ENCODE measurements at places on chromosomes 6 and 20. TPM values are rescaled to one million over a fixed set of nuclear protein-coding genes. Genes with fewer than 3 reads are reported as not detected.

GRCh38 chr6:135114355-135115145 is 59.9 kb upstream of the HBS1L start:
- DNase-seq = no peak
- no peaks in the 10 kb centered on the region for H3K27me3 ChIP-seq
- no peak overlapping the region for H3K27ac ChIP-seq
- no peak overlapping the region for H3K4me3 ChIP-seq
- H3K4me1 ChIP-seq = no peaks in the 10 kb centered on the region

GRCh38 chr6:167851370-167851952 is 24.8 kb downstream of the AFDN start:
- DNase-seq = no peak
- H3K27ac ChIP-seq = no peak overlapping the region
- H3K4me1 ChIP-seq = peaks cover 14% of the 10 kb centered on the region
- no peak overlapping the region for H3K4me3 ChIP-seq
- no peaks in the 10 kb centered on the region for H3K36me3 ChIP-seq

DNA sequence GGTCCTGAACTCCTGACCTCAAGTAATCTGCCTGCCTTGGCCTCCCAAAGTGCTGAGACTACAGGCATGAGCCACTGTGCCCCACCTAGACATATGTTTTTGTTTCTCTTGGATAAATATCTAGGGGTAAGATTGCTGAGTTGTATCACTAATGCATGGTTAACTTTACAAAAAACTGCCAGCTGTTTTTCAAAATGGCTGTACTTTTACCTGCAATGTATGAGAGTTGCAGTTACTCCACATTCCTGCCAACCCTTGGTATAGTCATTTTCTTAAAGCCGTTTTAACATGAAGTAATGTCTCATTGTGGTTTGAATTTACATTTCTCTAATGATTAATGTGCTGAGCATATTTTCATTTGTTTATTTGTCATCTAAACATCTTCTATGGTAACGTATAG is 289.7 kb downstream of the UTRN start:
- H3K4me1 ChIP-seq = no peaks in the 10 kb centered on the region
- peaks cover 18% of the 10 kb centered on the region for H3K36me3 ChIP-seq
- no peak overlapping the region for H3K4me3 ChIP-seq

DNA sequence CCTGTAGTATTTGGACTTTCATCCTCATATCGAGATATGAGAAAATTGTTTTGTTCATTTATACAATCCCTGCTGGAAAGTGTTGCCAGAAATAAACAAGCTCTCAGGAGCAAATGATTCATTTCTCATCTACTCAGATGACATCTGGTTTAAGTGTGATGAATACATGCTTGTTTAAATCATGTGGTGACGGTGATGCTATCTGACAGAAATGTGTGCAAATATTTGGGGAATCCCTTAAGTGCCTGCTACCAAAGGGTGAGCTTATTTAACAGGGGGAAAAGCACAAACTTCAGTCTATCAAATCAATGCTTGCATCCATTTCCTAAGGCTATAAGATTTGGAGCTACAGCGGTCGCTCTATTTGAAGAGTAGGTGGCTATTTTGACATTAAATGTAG is 368.3 kb upstream of the SASH1 start:
- H3K36me3 ChIP-seq = no peaks in the 10 kb centered on the region
- no peak overlapping the region for H3K4me3 ChIP-seq
- H3K27me3 ChIP-seq = no peaks in the 10 kb centered on the region
- peaks cover 5% of the 10 kb centered on the region for H3K4me1 ChIP-seq
- DNase-seq = no peak

DNA sequence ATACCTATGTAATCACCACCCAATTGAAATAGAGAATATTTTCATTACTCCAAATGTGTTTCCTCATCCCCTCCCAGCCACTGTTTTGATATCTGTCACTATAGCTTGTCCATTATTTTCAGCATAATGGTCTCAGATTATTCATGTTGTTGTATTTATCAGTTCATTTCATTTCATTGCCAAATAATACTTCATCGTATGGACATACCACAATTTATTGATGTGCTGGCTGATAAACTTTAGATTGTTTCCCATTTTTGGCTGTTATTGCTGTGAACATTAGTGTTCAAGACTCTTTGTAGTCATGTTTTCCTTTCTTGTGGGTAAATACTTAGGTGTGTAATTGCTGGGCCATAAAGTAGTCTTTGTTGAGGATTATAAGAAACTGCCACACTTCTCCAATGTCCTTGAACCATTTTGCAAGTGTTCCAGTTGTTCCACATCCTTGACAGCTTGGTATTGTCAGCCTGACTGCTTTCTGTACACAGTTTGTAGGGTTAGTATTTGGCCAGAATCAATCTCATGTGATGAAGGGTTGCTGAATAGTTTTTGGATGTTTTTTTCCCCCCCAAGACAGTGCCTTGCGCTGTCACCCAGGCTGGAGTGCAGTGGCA is 44.3 kb downstream of the JARID2 start:
- no peak overlapping the region for H3K27ac ChIP-seq
- no peak for DNase-seq
- H3K4me3 ChIP-seq = no peak overlapping the region
- H3K36me3 ChIP-seq = no peaks in the 10 kb centered on the region
- H3K27me3 ChIP-seq = no peaks in the 10 kb centered on the region

- no peaks in the 10 kb centered on the region for H3K4me1 ChIP-seq
- H3K4me3 ChIP-seq = no peak overlapping the region
- H3K27ac ChIP-seq = no peak overlapping the region
Observed at GRCh38 chr20:24737212-24737850, 211.7 kb upstream of the CST7 start.

DNA sequence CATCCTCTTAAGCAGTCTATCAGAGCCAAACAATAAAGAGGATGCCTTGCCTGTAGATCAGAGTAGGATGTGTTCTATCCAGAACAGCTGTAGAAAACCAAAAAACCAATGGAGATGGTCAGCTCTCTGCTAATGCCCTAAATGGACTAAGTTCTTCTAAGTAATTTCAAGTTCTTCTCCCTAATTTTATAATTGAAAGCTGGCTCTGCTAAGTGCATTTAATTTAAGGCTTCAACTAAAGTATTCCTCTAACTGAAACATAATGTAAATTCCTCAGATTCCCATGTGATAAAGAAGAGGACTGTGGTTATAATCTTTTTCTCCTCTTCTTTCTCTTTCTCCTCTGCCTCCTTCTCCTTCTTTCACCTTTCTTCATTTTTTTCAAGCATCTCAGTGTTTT is 709.5 kb downstream of the KIF16B start:
- H3K4me1 ChIP-seq = no peaks in the 10 kb centered on the region
- no peak overlapping the region for H3K4me3 ChIP-seq
- H3K36me3 ChIP-seq = no peaks in the 10 kb centered on the region
- DNase-seq = no peak

- H3K36me3 ChIP-seq = no peaks in the 10 kb centered on the region
- H3K4me3 ChIP-seq = no peak overlapping the region
- no peaks in the 10 kb centered on the region for H3K4me1 ChIP-seq
- no peaks in the 10 kb centered on the region for H3K27me3 ChIP-seq
- no peak for DNase-seq
Observed at GRCh38 chr6:77021778-77022177, 441.5 kb downstream of the HTR1B start.

DNA sequence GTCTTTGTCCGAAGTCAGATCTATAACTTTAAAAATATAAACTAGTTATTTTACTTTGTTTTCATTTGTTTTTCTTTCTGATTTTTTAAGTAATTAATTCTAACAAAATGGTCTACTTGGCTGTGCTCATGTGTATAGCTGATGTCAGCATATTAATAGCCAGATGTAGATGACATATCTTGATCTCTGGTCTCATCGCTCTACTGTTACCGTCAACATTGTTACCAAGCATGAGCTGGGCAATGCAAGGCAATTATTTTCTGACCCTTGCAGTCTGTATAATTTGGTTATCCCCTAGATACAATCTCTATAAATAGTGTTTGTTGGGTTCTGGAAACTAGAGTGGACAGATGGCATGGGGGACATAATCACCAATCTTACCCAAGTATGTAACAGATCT is 151.6 kb upstream of the PTPRK start:
- H3K4me3 ChIP-seq = no peak overlapping the region
- H3K36me3 ChIP-seq = no peaks in the 10 kb centered on the region
- no peaks in the 10 kb centered on the region for H3K4me1 ChIP-seq
- H3K27me3 ChIP-seq = no peaks in the 10 kb centered on the region
- H3K27ac ChIP-seq = no peak overlapping the region
- DNase-seq = no peak

DNA sequence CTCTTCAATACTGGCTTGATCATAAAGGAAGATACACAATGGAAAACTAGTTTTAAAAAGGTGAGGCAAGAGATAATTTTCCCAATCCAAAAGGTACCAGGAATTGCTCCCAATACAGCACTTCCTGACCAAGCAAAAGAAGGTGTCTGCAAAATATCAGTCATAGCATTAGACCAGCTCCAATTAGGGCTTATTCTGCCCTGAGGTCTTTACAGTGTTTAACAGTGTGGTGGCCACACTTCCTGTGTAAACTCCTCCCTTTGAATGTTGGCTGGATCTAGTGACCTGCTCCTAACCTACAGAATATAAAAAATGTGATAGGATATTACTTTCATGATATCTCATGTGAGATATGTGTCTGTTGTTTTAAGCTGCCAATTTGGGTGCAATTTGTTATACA is 57.1 kb upstream of the BTN3A2 start:
- no peaks in the 10 kb centered on the region for H3K27me3 ChIP-seq
- H3K27ac ChIP-seq = no peak overlapping the region
- H3K36me3 ChIP-seq = no peaks in the 10 kb centered on the region
- H3K4me1 ChIP-seq = peaks cover 14% of the 10 kb centered on the region
- DNase-seq = no peak
- no peak overlapping the region for H3K4me3 ChIP-seq

GRCh38 chr20:59525500-59526241 is 78.7 kb upstream of the PHACTR3 start:
- DNase-seq = no peak
- H3K4me3 ChIP-seq = no peak overlapping the region
- no peak overlapping the region for H3K27ac ChIP-seq

DNA sequence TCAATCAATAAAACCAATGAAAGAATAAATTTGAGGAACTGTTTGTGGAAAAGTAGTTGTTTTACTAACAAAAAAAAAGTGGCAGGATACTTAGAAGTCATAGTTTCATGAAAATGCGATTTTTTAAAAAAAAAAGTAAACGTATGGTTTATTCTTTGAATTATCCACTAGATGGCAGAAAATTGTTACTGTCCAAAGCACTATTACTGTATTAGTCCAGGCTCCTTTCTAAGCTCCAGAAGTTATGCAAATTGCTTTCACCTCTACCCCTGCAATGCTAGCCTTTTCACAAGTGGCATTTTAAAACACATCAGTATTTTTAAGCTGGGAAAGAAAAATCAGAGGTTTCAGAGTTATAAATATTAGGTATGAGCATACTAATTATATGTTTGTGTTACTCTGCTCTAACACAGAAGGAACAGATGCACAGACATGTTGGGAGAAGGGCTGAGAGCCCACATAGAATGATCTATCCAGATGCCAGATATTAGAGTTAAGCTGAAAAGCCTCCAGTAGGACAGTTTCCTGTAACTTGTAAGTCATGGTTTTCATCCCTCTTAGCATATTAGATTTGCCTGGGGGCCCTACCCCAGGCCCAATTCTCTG is 63.9 kb downstream of the FHL5 start:
- H3K4me3 ChIP-seq = no peak overlapping the region
- H3K4me1 ChIP-seq = no peaks in the 10 kb centered on the region
- no peak overlapping the region for H3K27ac ChIP-seq
- DNase-seq = no peak

The EDN3 gene
- 2.4 TPM for total RNA-seq

The PROKR2 gene
- not detected for total RNA-seq

The PRDM1 gene
- 10.9 TPM for total RNA-seq

The GNAS-AS1 gene
- not detected for total RNA-seq

The SIRPB2 gene
- 1.2 TPM for total RNA-seq

The NOX3 gene
- total RNA-seq = not detected

Measured in suprapubic skin (tissue), 4 donors.